Sigmoid colon (tissue), 7 donors: ENCODE measurements at places on chromosomes 7 and 10.
A peak's percentile ranks its signal among the peaks of the same experiment; 100 is the strongest.

DNA sequence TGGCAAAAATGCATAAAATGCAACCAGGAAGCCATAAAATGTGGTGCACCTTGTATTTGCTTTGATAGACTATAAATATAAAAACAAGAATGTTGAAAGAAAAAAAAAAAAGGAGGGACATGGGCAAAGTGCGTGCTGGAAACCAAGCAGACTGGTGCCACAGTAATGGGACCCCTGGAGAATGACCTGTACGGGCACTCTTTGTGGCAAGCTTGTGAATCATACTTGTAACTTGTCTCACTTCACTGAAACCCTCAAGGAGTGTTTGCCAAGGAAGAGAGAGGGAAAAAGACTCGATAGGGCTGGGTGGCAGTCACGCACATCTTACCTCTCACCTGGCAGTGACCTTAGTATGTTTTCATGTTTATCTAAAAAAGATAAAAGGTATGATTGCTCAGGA is 1183.6 kb downstream of the GATA3 start:
- no peak for DNase-seq

DNA sequence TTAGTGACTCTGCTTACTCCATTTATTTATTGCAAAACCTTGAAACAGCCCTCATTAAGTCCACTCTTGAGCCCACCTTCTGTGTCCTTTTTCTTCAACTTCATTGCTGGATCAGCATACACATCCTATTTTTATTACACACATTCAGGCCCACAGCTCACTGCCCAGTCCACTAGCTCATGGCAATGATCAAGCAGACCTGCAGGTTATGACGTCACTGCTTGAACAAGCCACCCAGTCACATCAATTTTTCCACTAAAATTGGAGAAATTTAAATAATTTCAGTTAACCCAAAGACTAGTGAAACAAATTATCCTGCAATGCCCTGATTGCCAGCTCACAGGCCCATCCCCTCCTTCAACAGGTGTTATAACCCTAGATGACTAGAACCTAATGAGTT is 16.0 kb upstream of the STARD3NL start:
- no peak for DNase-seq

GRCh38 chr10:72312865-72313391 is 39.2 kb downstream of the DDIT4 start:
- no peak for DNase-seq

GRCh38 chr10:101575091-101575490 is 13.0 kb downstream of the POLL start:
- DNase-seq: no peak

- DNase-seq: no peak
Measured at GRCh38 chr10:13161857-13162271, 506 bp downstream of the MCM10 start.

- peak; percentile 9 for DNase-seq
Measured at GRCh38 chr10:84196083-84196482, 1.7 kb downstream of the CDHR1 start.

GRCh38 chr10:90125456-90126255 is 424.3 kb downstream of the KIF20B start:
- no peak for DNase-seq
